ENCODE measurements at places on chromosomes 2 and 18.

- DNase-seq = no peak
Observed at GRCh38 chr2:104233591-104233990, 620.3 kb upstream of the POU3F3 start.

DNA sequence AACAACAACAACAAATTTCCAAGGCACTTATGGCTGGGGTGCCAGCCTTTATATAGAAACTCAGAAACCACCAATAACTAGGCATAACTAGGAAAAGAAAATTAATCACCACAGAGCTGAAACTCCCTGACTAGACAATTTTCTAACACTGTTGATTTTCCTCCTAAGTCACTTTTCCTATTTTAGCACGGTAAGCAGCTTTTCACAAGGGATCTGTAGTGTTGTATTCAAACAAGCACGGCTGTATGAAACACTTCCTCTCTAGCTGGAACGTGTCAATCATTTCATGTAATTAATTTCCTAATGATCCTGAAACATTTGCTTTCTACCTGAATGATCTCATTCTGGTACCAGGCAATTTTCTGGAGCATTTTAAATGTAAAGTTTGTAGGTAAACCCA, 645.0 kb downstream of the IRS1 start:
- DNase-seq = no peak

GRCh38 chr2:200077210-200077650, 121.8 kb downstream of the MAIP1 start:
- DNase-seq = no peak

DNA sequence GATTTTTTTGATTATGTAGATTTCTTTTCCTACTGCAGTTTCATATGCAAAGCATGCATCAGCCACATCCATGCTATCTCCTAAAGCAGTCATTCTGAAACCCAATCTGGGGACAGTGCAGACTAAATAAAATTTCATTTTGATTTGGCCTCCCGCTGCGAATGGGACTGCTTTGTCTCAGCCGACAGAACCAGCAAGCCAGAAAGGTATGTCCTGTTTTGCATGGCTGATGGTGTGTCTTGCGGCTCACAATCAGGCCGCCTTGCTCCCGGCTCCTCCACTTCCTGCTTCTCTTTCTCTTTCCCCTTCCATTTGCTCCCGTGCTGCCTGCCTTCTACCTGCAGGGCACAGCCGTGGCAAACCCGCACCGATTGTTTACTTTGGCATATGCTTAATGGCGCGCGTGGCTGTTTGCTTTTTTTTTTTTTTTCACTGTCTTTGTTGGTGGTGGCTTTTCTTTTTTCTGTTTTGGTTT, 419.6 kb upstream of the POU3F3 start:
- DNase-seq = no peak

DNA sequence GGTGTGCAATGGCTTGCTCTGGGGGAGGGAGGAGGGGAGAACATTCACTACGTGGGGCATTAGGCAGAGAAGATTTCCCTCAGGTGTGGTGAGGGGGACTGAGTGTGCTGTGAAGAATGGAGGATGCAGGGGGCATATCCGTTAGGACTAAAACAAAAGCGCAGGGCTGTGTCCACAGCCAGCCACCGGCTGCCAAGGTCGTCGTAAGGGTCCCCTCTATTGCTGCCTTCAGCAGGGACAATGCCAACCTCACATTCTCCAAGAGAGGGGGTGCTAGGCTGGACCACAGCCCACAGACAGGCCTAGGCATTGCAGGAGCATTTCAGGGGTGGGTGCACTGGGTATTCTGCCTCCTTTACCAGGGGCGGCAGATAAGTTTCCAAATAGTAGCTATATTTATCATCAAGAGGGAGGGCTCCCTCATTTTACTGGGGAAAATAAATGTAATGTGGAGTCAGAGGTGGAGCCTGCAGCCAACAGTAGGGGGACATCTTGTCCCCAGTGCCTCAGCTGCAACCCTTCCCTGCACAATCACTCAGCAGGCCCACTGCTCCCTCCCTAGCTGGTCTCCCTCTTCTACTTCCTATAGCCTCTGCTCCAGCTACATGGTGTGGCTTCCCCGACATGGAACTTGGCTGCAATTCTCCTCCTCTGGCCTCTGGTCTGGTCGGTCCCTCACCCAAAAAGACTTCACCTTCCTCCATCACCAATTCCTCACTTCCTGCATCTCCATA, 74.9 kb upstream of the OTOF start:
- peak; percentile 13 for DNase-seq

DNA sequence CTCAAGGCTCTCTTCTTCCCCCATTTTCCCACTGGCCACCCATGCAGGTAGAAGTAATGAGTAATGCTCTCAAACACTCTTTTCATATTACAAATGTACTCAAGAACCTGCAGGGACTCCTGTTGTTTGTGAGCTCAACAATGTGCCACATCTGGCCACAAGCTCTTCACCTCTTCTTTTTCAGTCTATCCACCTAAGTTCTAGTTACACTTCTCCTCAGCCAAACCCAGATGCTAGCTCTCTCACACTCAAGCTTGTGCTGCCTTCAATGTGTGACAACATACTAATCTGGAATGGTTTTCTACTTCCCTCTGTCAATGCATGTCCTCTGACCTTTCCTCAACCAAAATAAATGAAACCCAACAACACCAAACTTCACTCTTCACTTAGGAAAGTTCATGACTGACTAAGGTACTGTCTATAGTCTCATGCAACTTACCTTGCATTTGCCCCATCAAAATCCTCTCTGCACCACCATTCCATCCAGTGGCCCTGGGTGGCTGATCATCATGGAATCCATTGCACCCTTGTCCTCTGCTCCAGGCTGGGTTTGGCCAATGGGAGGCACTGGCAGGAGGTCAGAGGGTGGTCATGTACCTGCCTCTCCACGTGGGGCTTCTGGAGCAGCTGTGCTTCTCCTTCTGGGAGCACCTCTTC, 5.3 kb upstream of the IL18R1 start:
- no peak for DNase-seq

- DNase-seq = no peak
Observed at GRCh38 chr2:168024459-168024858, 222.9 kb downstream of the STK39 start.

GRCh38 chr18:51278045-51278649, 80.7 kb upstream of the MEX3C start:
- DNase-seq = no peak

- no peak for DNase-seq
Observed at GRCh38 chr18:76699923-76700322, 122.4 kb upstream of the ZNF236 start.

DNA sequence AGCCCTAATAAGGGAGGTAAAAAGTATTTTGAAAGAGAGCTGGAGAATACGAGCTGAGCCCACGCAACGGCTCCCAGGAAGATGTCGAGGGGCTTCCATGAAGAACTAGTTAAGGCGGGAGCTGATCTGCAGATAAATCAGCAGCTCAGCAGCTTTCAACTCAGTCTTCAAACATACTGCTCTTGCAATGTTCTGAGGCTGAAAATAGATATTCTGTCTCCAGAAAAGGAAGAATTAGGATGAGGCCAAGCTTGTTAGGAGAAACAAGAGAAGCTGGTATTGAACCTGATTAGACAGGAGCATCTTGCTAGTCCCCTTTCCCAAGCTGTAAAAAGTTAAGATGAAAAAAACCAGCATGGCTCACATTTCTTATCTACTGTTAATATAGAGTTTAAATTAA, 91.1 kb downstream of the AFF3 start:
- no peak for DNase-seq

DNA sequence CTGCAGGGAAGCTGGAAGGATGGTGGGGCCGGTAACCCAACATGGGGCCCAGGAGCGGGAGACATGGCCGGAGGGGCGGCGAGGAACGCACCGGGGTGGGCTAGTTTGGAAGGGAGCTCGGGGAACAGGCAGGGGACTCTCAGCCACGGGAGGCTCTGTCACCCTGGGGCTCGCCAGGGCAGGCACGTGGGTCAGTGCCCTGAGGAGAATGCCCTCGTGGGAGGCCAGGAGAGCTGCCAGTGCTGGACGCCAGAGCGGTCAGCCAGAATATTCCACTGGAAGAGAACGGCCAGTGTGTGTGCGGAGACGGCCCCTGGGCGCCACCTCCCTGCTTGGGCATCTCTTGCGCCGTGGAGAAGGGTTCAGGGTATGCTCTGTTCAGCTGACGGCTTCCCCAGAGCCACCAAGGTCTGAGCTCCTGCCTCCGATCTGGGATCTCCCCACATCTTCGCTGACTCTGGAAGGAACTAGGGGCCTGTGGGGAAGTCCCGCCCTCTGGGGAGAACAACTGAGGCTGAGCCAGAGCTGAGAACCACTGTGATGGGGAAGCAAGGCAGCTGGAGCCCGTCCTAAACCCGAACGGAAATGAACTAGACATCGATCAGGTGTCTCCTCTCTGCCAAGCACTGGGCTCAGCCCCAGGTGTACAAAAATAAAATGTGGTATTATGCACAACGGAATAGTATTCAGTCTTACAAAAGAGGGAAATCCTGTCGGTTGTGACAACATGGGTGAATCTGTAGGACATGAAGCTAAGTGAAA, 49.3 kb downstream of the TNP1 start:
- no peak for DNase-seq

DNA sequence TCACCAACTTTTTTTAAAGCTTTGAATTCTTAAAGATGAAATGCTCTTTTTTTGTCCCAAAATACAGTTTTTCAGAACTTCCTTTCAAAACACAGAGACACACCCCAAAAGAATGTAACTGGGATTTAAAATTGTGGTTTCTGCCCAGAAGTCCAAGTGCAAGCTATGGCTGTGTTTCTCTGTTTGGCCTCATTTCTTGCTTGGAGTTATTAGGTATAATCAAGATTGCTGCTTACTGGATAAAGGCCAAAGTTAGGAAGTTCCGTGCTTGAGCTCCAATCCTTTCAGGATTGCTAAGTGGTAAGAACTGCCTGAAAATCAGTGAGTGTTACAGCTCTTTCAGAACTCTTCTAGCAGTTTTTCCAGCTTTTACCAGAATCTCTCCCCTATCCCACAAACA, 16.9 kb downstream of the ZBTB7C start:
- DNase-seq = no peak

DNA sequence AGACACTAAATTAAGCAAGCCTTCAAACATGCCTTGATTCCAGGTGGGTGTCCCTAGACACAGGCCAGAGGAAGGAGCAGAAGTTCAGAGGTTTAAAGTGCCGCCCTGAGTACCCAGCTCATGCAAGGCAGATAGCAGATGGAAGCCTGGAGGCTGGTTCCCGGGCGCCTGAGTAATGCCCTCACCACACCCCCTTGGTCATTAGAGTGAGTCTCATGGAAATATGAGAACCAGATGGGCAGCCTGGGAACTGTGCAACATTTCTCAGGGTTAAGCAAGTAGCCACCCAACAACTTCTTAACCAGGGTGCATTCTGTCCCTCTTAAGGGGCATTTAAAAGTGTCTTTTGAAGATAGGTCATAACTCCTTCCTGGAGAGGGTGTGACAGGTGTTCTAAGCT, 44.1 kb downstream of the TGFA start:
- no peak for DNase-seq

DNA sequence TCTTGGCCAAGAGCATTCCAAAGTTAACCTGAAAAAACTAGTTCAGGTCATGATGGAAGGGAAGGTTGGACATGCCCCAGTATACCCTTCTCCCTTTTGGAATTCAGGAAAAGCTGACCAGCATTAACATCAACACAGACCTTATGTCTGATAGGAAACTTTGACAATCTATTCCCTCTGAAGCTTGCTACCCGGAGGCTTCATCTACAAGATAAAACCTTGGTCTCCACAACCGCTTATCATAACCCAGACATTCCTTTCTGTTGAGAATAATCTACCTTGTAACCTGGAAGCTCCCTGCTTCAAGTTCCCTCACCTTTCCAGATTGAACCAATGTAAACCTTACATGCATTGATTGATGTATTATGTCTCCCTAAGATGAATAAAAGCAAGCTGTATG, 24.7 kb upstream of the IL37 start:
- no peak for DNase-seq

- DNase-seq = no peak
Observed at GRCh38 chr2:6993229-6993640, 76.0 kb downstream of the RNF144A start.

- DNase-seq = no peak
Observed at GRCh38 chr2:109344270-109344805, 215.3 kb downstream of the SH3RF3 start.

GRCh38 chr2:132566379-132566778, 103.6 kb downstream of the LYPD1 start:
- no peak for DNase-seq

GRCh38 chr2:70011335-70011734, 49.9 kb upstream of the ASPRV1 start:
- no peak for DNase-seq
